ENCODE measurements at places on chromosomes 6 and 20.
A peak's percentile ranks its signal among the peaks of the same experiment; 100 is the strongest.

DNA sequence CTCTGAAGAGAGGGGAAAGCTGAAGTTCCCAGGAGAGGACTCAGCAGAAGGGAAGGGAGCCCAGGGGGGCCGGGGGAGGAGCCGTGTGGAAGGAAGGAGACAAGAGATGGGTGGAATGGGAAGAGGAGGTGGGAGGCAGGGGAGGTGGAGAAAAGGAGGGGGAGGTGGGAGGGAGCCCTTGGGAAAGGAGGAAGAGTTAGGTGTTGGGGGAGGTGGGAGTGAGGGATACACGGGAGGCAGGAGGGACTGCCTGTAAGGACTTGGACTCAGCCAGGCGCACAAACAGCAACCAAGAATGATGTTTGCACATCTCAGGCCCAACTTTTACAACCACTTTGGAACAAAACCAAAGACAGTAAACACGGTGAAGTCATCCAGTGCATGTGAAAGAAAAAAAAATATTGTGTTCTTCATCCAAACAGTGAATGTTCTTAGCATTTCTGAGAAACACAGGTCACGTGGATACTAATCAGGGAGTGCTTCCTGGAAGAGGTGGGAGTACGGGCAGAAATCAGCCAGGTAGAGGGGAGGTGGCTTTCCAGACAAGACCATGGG, 17.4 kb upstream of the LSM14B start:
- DNase-seq, result no peak

DNA sequence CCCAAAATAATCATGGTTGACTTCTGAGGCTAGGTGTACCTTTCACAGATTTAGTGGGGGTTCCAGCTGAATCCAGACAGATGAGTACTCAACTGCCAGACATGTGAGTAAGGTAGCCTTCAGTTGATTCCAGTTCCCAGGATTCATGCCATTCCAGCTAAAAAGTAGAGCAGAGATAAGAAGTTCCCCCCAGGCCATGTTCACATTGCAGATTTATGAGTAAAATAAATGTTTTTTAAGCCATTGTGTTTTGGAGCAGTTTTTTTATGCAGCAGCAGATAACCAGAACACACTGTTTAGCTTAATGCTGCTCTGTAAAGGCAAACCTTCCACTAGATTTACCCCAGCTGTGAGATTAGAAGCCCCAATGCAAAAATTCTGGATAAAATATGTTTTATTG, 245.0 kb downstream of the RFPL4B start:
- DNase-seq, result peak; percentile 28

GRCh38 chr6:89610149-89610642, 28.4 kb downstream of the LYRM2 start:
- DNase-seq, result peak; percentile 81

DNA sequence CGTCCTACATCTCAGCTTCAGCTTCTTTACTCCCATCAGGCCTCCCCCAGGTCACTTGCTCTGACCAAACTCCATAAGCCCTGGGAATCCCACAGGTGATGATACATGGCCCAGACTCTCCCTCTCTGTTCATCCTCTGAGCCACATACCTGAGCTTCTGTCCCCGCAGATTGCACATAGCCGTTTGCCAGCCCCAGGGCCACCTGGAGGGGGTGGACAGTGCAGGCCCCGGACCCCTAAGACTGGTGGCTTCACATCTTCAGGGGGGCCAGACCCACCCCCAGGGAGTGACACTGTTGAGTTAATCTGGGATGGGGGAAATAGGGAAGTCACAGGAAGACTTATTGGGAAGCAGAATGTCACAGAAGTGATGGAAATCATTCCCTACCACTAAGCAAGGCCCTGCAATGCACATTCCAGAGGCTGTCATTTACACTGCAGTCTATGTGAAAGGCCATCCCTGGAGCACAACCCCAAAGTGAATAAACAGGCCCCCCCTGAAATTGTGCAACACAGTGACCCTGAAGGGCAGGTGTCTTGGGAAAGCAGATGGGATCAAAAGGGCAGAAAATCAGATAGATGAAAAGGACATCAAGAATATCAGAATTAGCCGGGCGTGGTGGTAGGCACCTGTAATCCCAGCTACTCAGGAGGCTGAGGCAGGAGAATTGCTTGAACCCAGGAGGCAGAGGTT, 2.2 kb downstream of the RXRB start:
- DNase-seq, result no peak

DNA sequence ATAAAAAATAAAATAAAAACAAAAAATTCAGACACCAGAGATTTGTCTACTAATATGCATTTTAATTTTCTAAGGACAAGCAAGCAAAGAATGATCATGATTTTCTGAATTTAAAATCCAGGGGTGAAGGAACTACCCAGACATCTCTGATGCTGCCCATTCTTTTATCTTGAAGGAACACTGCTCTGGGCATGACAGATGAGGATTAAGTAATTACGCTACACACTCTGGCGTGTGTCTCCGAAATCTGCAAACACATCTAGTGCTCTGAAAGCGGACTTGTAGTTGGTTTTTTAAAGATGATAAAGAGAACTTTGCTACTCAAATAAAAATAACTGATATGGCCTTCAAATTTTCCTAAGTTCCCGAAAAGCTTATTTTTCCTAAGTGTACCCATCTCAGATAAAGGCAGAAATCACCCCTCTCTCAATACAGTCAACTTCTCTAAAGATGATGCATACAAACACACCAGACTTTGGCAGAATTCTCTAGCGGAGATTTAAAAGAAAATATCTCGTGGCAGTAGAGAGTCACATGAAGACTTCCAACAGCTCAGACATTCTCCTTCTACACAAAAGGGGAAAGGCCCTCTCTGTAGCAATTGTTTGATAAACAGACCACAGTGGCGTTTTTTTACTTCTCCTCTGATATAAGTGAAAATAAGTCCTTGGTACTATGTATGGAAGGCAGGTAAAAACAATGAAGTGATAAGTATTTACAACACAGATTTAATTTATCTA, 133.8 kb downstream of the BACH2 start:
- no peak for DNase-seq

- DNase-seq, result no peak
Measured at GRCh38 chr20:23583526-23583925, 15.2 kb upstream of the CST9L start.

DNA sequence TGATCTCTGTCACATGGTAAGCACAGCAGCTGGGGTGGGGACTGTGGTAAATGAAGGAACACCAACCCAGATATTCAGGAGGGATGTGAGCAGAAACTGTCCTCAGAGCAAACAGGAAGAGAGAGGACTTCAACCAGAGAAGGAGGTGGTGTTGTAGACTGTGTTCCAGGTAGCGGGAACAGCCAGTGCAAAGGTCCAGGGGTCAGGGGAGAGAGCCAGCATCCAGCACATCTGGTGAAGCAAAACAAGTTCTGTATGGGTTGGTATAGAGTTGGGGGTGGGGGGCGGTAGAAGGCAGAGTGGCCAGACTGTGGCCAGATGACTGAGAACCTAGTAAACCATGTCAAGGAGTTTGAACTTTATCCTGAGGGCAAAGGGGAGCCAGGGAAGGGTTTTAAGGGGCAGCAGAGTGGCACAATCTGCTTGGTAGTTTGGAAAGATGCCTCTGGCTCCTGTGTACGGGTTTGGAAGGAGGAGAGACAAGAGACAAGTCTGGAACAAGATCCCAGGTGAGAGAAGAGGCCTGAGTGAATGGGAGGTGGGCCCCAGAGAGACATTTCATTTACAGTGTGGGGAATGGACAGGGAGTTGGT, 27.8 kb upstream of the TTPAL start:
- no peak for DNase-seq

GRCh38 chr6:56766806-56767178, 124.1 kb upstream of the DST start:
- DNase-seq, result no peak

- DNase-seq, result peak; percentile 95
Measured at GRCh38 chr20:36162272-36162966, 7.9 kb downstream of the EPB41L1 start.

- DNase-seq, result no peak
Measured at GRCh38 chr6:164321297-164321696, 906.8 kb downstream of the QKI start.

DNA sequence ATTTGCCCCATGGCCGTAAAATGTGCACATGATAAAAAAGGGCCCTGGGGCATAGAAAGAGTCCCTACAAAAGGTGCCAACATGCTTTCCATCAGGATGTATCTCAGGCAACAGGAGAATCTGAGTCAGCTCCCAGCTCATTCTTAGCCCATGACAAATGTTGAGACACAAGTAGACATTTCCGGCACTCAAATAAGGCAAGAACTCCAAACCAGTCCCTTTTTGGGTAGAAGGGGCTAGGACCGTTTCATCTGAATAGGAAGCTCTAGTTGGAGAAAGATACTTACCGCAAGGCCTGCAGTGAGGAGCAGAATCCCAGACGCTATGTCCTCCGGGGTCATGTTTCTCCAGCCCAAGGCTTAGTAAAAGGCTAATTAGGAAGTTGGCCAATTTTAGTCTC, 261.0 kb upstream of the RIN2 start:
- DNase-seq, result no peak

DNA sequence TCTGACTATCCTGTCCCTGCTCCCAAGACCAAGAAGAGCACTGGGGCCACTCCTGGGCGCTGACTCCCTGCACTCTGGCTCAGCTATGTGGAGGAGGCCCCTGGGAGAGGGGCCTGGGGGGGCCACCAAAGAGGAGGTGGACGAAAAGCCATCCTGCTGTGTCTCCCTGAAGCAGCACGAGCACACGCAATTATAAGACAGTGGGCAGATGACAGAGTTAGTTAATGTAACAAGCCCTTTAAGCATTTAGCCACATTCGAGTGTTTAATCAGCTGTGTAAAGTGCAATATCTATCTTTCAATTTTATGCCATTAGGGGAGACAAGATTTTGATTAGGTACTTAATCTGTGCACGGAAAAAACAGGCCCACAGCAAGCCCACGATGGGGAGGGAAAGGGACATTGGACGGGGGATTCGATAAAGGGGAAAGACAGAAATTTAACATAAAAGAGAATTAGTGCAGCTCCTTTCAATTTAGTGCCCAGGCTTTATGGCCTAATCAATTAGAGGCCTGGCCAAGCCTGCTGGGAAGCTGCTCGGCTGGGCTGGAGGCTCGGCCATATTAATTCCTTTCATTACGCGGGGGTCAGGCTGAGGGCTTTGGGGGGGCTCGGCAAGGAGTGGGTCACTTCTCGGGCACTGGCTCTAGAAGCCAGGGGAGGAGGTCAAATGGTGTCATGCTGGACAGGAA, 286.2 kb downstream of the DHX35 start:
- no peak for DNase-seq

GRCh38 chr20:38181971-38182370, 16.9 kb upstream of the TGM2 start:
- no peak for DNase-seq

GRCh38 chr6:134723081-134723871, 226.6 kb downstream of the ALDH8A1 start:
- peak; percentile 20 for DNase-seq

DNA sequence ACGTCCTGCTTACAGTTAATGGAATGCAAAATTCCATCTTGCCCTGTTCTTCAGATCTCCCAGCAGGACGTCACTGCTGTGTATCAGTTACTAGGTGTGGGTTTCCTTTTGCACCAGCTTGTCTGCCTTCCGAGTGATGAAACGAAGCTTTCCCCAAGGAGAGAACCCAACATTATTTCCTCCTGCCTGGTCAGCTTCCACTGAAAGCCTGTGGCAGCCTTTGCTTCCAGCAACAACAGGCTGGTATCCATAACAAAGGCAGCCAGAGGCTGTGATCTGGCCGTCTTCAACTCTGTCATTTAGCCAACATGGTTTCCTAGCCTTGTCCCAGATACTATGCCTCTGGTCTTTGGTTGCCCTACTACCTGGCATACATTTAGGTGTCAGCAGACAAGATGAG, 78.9 kb upstream of the HEY2 start:
- no peak for DNase-seq

GRCh38 chr20:59146780-59147565, 16.6 kb upstream of the ZNF831 start:
- no peak for DNase-seq

- DNase-seq, result peak; percentile 20
Measured at GRCh38 chr20:60262967-60263603, 304.9 kb downstream of the CDH26 start.

DNA sequence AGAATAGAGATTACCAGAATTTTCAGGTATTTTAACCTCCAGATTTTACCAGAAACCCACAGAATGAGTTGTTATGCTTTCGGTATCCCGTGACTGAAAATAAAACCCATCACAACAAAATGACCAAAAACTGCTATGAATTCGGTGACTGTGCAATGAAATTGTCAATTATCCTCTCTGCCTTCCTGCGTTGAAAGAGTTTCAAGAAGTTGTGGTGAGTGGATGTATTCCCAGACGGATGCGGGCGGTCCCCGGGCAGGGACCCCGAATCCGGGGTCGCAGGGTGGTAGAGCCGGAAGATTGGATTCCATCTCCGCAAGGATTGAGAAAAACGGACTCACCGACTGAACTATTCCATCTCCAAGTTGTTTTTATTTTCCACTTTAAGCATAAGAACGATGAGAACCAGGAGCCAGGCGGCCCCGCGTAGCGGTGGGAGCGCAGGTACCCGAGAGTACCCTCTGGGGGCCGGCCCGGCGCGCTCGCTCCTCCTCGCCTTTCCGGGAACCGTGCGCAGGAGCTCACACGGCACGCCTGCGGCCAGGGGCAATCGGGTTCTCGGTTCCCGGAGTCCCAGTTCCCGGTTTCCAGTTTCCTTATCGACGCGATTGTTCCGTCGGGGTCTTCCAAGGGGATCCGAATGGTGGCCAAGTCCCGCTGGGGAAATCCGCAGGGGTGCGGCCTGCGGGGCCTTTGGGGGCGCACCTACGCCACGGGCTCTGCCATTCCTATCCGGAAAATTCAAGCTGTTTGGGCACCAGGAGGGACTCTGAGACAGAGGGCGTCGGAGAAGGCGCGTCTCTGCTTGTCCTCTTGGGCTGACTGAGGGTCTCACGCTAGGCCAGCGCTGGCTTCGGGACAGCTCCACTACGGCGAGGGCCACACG, 104.9 kb upstream of the PRDM1 start:
- DNase-seq, result no peak

DNA sequence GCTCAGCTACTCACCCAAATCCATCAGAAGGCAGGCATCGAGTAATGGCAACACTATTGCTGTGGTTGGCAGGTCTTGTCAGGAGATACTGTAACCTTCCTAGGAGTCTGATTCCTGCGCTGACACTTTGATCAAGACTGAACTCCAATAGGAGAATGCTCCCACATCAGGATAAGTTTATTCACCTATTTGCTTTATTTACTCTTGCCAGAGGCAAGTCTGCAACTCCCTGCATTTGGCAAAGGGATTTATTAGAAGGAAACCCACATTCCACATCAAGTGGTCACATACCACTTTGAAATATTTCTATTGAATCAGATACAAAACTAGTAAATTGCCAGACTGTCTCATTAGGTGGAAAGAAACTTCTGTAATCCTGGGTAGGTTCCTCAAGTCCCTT, 43.5 kb downstream of the ZFAND3 start:
- no peak for DNase-seq

GRCh38 chr20:25525867-25526266, 59.5 kb downstream of the NINL start:
- no peak for DNase-seq

DNA sequence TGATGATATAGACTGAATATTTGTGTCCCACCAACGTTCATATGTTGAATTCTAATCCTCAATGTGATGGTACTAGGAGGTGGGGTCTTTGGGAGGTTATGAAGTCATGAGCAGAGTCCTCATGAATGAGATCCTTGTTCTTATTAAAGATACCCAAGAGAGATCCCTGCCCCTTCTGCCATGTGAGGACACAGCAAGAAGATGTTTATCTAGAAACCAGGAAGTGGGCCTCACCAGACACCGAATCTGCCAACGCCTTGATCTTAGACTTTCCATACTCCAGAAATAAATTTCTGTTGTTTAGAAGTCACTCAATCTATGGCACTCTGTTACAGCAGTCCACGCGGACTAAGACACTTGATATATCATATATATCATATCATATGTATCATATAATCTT, 67.7 kb upstream of the GCM1 start:
- no peak for DNase-seq

Measured in BE2C (cell line).